ENCODE measurements at places on chromosomes 3 and 15.
A peak's percentile ranks its signal among the peaks of the same experiment; 100 is the strongest.

DNA sequence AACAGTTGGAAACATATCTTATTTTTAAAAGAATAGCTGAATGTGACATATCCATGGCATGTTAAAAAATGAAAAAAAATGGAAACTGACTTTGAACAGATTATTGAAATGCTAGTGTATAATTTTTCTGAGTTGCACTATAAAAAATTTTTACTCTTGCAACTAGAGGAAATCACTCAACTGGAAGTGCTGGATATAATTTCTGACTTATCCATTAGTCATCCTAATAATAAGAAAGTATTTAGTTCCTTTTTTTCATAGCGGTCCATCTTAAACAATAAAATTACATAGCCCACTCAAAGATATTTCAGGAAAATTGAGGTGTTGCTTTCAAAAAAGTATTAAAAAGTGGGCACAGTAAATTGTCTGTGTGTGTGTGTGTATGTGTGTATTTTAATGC is 80.7 kb downstream of the MBNL1 start:
- no peak for DNase-seq

- no peak for DNase-seq
Measured at GRCh38 chr3:13628841-13629551, 80.1 kb downstream of the FBLN2 start.

DNA sequence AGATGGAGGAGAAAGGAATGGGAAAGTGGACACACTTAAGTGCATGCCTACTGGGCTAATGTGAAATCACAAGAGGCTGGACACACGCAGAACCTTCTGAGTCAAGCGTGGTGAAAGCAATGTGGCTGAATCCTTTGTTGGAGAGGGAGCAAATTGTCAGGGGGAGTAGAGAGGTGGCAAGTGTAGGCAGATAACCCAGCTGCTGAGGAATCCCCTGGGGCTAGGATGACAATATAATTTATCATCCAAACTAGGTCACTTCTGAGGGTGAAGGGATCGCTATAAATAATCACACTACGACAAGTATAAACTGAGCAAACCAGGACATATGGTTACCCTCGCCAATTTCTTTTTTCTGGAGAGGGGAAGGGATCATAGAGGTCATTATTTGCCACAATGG is 28.7 kb downstream of the TAMM41 start:
- no peak for DNase-seq

DNA sequence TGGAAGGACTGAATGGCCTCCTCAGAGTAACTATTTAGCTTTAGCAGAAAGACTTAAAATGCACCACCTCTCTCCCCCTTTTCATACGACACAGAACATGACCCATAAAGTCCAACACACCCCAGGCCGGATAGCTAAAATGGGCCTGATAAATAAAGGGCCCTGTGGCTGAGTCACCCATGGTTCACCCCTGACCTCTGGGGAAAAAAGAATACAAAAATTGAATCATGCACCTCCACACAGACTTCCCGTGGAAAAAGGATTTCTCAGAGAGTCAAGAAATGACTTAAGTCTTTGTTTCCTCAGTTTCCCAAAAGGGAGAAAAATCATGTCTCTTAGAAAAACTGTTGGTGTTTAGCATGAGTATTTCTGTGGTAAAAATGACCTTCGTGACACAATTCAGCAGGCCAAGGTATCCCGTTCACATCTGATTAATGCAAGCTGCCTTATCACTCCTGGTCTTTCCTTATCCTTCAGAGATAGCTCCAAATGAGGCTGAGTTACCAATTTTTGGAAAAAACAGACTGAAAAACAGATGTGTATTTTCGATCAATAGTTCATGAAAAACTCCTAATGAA is 34.0 kb upstream of the ARHGEF3 start:
- DNase-seq = no peak

DNA sequence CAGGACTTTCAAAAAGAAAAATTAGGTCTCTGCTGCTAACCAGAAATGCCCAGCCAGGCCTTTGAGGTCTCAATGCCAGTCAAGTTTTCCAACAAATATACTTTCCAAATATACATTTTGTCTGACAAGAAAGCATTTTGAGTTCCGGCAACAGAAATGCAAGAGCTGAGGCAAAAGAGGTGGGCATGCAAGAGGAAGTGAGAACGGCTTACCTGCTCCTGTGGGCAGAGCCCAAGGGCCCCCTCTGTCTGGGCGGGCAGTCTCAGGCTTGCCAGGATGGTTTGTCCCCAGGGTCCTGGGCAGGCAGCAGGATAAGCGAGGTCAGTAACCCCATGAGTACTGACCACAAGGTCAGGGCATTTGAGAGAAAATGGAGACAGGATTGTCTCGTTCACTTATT is 136.1 kb upstream of the TOPAZ1 start:
- DNase-seq = no peak

GRCh38 chr3:12187448-12188327 is 29.0 kb upstream of the TIMP4 start:
- DNase-seq = peak; percentile 88

- no peak for DNase-seq
Measured at GRCh38 chr15:87671289-87671688, 585.2 kb downstream of the NTRK3 start.

- DNase-seq = peak; percentile 81
Measured at GRCh38 chr3:123328851-123329635, 119.8 kb downstream of the ADCY5 start.

DNA sequence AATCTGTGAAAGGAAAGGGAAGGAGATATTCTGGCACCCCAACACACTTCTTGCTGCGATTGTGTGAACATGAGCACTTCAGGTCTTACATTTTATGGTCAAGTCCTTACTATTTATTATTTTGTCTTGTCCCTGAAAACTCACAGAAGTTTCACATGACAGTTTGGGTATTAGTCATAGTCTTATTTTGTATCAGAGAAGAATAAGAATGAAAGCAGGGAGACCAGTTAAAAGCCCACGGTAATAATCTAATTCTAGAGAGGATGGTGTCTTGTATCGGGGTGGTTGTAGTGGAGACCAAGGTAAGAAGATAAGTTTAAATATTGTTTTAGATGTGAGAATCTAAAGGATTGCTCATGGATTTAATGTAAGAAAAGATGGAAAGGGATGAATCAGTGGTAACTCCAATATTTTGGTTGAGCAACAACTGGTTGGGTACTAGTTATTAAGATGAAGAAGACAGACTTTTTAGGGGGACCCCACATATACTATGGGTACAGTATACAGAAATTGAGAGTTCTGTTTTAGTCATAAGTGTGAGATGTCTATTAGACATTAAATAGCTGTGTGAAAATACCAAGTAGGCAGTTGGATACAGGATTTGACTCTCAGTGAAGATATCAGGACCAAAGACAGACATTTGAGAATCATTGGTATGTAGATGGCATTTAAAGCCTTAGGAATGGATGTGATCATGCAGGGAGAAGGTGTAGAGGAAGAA is 227.6 kb downstream of the MFSD1 start:
- no peak for DNase-seq
